GM23338 (cell line): ENCODE measurements at places on chromosomes 5 and 9.

DNA sequence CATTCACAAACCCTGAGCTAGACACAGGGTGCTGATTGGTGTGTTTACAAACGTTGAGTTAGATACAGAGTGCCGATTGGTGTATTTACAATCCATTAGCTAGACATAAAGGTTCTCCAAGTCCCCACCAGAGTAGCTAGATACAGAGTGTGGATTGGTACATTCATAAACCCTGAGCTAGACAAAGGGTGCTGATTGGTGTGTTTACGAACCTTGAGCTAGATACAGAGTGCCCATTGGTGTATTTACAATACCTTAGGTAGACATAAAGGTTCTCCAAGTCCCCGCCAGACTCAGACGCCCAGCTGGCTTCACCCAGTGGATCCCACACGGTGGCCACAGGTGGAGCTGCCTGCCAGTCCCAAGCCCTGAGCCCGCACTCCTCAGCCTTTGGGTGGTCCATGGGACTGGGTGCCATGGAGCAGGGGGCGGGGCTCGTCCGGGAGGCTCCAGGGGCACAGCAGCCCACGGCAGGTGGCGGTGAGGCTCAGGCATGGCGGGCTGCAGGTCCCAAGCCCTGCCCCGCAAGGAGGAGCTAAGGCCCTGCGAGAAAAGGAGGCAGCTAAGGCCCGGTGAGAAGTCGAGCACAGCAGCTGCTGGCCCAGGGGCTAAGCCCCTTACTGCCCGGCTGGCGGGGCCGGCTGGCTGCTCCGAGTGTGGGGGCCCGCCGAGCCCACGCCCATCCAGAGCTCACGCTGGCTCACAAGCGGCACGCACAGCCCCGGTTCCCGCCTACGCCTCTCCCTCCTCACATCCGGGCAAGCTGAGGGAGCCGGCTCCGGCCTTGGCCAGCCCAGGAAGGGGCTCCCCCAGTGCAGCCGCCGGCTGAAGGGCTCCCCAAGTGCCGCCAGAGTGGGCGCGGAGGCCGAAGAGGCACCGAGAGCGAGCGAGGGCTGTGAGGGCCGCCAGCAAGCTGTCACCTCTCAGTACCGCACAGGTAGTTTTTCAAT lies 1039.2 kb upstream of the CDH9 start:
- DNase-seq = no peak

- DNase-seq = no peak
Measured at GRCh38 chr5:82387001-82387818, 109.1 kb upstream of the RPS23 start.

GRCh38 chr5:153903321-153903720 lies 135.4 kb downstream of the FAM114A2 start:
- no peak for DNase-seq

- peak; percentile 27 for DNase-seq
Measured at GRCh38 chr5:174106997-174107655, 61.6 kb downstream of the NSG2 start.

GRCh38 chr9:76218117-76218885 lies 175.9 kb downstream of the RFK start:
- DNase-seq = no peak

- DNase-seq = no peak
Measured at GRCh38 chr9:127974001-127974768, 6.6 kb downstream of the EEIG1 start.

DNA sequence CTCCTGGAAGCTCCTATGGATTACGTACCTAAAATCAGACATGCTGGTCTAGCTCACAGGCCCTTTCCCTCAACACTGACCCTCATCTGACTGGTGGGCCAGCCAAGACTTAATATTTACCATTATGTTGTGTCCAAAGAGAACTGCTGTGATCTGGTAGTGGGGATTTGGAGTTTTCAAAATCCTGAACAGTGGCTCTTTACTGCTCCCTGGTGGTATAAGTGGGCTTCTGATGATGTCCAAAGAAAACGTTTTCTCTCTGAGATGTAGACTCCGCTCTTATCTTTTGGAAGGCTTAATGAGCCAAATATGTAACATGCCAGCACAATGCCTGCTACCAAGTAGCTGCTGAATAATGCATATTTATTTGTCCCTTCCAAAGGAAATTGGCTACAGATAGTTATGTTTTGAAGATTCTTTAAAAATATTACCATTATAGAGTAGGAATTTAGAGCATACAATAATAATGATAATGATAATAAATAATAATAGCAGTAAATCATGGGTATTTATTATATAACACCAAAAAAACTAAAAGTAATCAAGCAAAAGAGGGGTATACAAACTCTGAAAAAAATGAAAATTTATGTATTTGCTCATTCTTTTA lies 406.6 kb upstream of the TNC start:
- DNase-seq = peak; percentile 81

DNA sequence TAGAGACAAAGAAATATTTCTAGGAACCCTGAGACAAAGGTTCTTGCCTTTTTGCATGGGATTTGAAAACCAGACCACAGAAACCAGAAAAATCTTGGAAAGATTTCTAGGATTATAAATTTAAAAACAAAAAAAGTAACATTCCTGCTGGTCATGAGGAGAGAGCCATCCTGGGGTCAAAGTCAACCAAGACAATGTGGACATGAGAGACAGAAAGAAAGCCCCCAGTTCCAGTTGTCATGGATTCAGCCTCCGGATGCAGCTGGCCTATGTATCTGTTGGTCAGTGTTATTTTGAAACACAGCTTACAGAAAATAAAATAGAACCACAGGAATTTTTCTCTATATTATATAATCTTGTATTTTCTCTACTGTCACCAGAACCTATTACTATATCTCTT lies 24.4 kb upstream of the RGMB start:
- no peak for DNase-seq

GRCh38 chr9:84622981-84623380 lies 46.5 kb upstream of the NTRK2 start:
- DNase-seq = no peak

DNA sequence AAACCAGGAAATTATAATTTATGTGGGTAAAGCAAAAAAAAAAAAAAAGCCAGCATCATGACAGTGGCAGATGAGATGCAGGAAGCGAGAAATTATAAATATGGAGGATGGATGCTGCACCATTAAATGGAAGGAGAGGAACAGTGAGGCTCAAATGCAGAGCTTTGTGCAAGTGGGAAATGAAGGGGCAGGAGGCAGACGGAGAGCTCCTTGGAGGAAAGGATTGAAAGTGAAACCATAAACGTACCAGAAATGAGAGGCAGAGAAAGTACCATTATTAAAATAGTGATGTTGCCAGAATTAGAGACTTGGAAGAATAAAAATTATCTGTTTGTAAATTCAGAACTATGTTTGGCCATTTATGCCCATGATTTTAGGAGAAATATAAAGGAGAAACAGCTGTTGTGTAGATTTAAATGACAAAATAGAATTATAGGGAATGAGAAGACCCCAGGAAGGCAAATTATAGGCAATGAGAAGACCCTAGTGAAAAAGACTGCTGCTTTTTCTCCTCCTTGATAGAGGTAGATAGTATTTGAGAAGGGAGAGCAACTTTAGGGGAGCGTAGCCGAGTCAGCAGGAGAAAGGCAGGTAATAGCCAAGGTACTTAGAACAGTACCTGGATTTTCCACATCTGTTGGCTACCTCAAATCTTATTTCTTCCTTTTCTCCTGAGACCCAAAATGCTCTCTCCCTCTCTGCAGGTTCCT lies 341.0 kb upstream of the CD180 start:
- no peak for DNase-seq

DNA sequence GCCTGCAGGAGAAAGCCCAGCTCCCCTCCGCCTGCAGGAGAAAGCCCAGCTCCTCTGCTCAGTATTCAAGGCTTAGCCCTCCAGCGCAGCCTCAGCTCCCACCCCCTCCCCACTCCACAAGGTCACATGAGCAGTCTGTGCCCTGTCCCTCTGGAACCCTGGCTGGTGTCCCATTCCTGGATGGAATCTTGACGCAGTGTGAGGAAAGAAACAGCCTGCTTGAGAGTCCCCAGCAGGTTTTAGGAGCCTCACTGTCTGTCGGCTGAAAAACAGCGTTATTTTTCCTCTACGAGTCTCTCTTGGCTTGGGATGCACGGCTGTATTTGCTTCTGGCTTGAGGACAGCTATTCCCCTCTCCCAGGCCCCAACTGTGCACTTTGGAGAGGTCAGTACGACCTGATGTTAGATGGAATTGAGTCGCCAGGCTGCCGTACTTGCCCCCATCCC lies 210.1 kb upstream of the TRIM32 start:
- no peak for DNase-seq
